ENCODE measurements at places on chromosomes 5 and 9.

- DNase-seq, result no peak
Measured at GRCh38 chr5:33425314-33425713, 15.5 kb upstream of the TARS1 start.

DNA sequence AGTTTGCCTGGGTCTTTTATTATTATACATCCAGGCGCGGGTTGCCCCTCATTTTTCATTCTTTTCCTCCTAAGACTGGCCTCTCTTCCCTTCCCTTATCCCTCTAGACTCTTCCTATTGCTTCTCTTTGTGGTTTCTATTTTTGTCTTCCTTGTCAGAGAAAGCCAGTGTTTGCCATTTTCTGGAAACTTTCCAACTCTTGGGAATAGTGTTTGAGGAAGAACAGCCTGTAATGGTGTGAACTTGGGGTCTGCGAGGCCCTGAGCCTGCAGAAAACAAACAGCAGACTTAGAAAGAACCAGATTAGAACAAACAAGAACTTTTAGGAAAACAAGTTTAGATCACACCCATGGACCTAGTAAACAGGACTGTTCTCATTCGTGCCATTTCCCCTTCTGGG lies 15.5 kb downstream of the PRKACG start:
- no peak for DNase-seq

DNA sequence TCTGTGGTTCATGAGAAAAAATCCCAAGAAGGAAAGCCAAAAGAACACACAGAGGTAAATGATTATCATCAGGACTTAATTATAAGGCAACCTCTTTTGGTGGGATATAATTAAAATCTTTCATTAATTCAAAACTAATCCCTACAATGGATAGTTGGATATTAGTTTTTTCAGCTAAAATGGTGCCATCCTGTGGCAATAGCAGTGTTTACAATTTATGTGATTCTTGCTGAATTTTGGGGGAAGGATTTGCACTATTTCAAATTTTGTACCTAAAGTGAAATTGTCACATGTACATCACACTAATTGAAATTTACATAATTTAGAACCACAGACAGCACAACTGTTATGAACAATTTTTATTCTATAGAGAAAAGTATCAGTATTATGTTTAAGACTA lies 67.0 kb downstream of the CAST start:
- no peak for DNase-seq

DNA sequence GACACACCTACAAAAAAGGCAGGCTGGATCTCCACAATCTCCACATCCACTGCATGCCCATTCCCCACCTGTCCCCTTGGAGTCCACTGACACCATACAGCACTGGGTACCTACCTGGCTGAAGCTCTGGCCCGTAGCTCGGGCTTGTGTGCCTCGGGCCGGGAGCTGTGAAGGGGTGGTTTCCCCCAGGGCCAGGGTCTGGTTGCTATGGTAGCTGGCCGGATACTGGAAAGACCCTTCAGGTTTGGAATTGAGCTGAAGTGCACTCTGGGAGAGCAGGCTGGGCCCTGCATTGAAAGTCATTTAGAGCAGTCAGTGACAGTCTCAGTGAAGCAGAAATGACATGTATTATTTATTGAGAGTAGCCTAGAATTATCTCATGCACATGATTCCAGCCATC lies 507.3 kb downstream of the CTNND2 start:
- DNase-seq, result no peak

- DNase-seq, result no peak
Measured at GRCh38 chr5:112975721-112976431, 722 bp upstream of the DCP2 start.

- no peak for DNase-seq
Measured at GRCh38 chr5:131488463-131488862, 146.6 kb downstream of the RAPGEF6 start.

DNA sequence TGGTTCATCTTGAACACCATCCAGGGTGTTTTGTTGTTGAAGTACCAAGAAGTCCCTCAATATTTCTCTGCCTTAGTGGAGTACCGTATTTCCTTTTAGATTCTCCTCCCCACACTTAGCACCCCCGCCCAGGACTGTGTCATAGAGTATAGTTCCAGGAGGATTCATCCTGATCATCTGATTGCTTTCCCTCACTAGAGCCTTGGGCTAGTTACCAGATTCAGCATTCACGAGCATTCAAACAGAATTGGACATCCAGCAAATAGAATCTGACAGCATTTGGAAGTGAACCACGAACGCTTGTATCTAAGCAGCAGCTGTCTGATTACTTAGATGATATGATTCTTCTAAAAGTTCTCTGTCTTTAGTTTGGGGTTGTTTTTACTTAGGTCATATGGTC lies 248.1 kb upstream of the TAS2R1 start:
- DNase-seq, result no peak

- DNase-seq, result peak; percentile 69
Measured at GRCh38 chr5:114361724-114362196, at the start of gene KCNN2. Gene KCNN2 (plus strand): TSS chr5:114362070. CDS start chr5:114362140, 70 bp downstream.

- no peak for DNase-seq
Measured at GRCh38 chr9:5510989-5511388, 658 bp downstream of the PDCD1LG2 start.

GRCh38 chr5:170571281-170571731 lies 67.5 kb downstream of the KCNIP1 start:
- DNase-seq, result no peak

GRCh38 chr5:170782438-170782837 lies 1.1 kb upstream of the GABRP start:
- DNase-seq, result no peak

DNA sequence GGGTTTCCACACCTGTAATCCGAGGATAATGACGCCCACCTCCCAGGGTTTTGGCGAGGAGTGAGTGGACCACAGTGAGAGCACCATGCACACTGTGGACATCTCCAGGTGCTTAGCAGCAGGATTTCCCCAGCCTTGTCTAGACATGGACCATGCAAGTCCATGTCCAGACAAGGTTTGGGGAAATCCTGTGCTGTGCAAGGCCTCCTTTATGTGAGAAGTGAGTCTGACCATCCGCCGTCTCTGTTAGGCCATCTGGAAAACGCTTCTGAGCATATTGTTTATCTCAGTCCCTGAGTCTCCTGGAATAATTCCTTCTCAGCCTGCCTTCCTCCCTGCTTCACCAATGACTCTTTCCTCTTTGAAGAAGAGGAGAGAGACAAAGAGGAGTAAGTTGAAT lies 26.2 kb upstream of the TNFAIP8 start:
- no peak for DNase-seq

GRCh38 chr5:40406741-40407211 lies 272.9 kb upstream of the PTGER4 start:
- no peak for DNase-seq

- no peak for DNase-seq
Measured at GRCh38 chr5:61280205-61280604, 51.9 kb upstream of the ZSWIM6 start.

DNA sequence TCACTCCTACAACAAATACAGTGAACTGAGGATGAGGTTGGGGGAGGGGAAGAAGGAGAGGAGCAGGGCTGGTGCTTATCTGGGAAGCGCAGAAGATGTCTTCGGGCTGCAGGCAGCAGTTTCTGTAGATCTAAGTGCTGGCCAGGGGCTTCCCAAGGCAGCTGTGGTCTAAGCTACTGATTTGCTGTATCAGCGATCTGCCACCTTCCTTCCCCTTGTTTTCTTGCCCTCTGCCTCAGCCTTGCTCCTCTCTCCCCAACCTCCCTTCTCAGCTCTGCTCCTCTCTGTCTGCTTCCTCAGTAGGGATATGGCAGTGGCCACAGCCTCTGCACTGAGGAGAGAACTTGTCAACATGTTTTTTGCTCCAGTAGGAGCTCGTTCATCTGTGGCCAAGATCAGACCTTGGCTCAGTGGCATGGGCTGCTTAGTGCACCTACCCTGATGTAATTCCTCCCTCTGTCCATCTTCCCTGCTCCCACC lies 42.8 kb upstream of the IL6ST start:
- no peak for DNase-seq

DNA sequence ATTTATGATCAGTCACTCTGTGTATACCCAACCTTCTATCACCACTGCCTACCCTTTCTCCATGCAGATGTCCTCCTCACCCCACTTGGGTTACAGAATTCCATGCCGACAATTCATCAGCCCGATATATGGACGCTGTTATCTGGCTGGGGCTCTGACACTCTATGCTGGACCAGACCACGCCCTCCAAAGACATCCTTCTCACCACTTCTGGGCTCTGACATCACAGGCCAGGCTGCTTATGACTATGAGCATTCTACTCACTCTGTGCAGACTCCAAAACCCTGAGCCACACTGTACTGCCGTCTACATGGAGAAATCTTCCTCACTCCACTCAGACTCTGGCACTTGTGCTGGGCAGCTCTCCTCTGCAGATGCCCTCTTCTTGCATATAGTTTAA lies 7.6 kb upstream of the AK3 start:
- no peak for DNase-seq

DNA sequence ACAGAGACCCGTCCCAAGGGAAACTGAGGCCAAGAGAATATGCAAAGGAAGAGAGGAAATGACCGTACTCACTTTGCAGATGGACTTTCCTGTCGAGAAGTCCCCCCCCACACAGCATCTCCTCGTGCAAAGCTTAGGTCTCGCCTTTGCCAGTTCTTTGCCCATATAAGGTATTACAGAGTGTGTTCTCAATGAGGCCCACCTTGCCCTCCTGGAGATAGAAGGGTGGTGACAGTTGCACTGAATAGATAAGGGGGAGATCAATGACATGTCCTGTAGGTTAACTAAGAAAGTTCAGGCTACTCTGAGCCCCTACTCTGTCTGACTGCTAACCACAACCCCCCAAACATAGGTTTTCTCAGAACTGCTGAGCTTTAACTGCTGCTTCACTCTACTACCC lies 68.2 kb upstream of the SPTLC1 start:
- no peak for DNase-seq

- DNase-seq, result no peak
Measured at GRCh38 chr5:35956429-35956828, 18.0 kb upstream of the CAPSL start.

- DNase-seq, result no peak
Measured at GRCh38 chr9:21412107-21412506, 3.2 kb downstream of the IFNA8 start.

GRCh38 chr9:68949271-68950000 lies 64.5 kb downstream of the PRKACG start:
- no peak for DNase-seq

DNA sequence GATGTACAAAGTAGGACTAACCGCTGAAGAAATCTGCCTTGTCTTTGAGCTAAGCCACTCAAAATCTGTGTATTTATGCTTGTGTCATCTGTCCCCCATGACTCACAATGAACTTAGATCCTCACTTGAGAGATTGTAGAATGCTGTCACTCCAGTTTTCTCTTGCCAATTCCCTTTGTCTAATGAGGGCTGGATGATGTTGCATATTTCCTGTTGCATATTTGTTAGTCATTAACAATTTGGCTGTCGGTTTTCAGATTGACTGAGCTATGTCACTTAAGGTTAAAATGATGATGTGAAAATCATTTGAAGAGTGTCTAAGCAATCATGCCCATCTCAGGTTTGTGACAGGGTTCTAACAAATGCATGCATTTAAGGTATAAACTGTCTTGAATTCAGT lies 481.7 kb downstream of the CDH10 start:
- DNase-seq, result no peak

DNA sequence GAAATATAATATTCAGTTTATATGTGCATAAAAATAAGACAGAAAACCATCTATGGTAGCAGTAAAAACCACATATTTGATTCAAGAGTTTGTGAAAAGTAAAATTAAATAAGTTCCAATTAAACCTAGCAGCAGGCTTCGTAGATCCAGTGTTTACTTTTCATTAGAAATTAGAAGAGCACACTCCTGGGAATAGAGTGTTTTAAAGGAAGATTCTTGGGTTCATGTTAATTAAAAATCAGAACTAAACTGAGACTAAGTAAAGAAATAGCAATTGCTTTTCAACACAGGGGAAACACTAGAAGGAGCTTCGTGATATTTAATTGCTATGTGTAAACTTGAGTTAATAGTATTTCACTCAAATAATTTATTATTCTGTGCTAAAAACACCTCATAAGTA lies 1097.8 kb upstream of the CDH18 start:
- no peak for DNase-seq

- no peak for DNase-seq
Measured at GRCh38 chr5:135930029-135930948, 24.5 kb downstream of the LECT2 start.

- no peak for DNase-seq
Measured at GRCh38 chr9:123353041-123353440, 3.0 kb upstream of the CRB2 start.

DNA sequence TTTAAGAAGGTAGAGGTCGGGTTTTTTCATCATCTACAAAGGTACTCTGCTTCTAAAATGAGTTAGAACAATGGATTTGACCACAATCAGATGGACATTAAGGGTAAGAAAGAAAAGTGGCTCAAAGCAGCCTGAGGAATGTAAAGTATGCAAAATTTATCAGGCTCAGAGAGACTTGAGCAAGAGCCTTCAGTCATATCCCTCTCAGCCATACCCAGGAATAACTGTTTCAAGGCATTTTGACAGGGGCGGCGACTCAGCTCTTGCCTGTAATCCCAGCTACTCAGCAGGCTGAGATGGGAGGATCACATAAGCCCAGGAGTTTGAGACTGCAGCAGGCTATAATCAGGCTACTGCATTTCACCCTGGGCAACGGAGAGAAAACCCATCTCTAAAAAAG lies 38.8 kb upstream of the ANXA2R start:
- peak; percentile 22 for DNase-seq

DNA sequence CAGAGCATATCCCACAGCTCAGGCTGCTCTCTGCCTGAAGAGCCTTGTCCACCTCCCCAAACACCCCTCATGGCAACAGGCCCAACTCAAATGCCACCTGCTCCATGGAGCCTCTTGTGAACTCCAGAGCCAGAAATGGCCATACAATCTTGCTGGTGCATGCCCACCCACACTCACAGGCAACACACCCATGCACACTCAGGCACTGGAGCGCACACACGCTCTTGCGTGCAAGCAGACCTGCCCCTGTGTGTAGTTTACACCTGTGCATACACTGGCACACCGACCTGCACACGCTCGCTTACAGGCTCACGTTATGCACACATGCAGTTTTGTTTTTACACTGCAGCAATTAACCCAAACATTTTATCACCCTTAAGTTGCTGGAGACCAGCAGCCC lies 40.0 kb downstream of the HRH2 start:
- DNase-seq, result no peak

GRCh38 chr9:3887786-3888496 lies 362.1 kb upstream of the RFX3 start:
- DNase-seq, result no peak

DNA sequence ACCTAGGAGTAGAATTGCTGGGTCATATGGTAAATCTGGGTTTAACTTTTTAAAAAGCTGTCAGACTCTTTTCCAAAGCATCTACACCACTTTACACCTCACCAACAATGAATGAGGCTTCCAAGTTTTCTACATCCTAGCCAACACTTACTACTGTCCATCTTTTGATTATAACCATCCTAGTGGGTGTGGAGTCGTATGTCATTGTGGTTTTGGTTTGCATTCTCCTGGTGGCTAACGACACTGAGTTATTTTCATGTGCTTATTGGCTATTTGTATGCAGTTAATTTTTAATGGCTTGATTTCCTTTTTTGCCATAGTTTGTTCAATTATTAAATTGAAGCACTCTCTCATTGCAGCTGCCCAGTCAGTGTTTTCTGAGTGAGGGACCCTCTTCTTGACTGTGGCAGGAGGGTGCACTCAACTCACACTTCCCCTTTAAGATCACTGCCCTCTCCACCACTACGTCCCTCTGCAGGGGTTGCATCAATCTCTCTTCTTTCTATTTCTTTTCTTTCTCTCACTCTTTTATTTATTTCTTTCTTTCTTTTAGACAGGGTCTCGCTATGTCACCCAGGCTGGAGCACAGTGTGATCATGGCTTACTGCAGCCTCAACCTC lies 182.3 kb downstream of the C9orf152 start:
- no peak for DNase-seq
